ENCODE measurements at places on chromosomes 13 and 19.

DNA sequence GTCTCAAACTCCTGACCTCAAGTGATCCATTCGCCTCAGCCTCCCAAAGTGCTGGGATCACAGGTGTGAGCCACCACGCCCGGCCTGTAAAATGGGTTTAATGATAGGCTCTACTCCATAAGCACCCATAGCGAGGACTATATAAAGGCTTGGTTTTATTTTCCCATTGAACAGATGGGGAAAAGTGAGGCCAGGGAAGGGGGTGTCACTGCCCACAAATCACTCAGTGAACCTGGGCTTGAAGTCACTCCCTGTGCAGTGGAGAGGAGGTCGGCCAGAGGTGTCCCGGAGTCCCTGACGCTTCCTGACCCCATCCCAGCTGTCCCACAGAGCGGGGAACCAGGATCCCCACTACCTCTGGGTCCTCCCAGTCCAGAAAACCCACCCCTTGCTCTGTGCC, 14.9 kb downstream of the TLE2 start:
- DNase-seq = no peak

GRCh38 chr13:46572752-46573431, 19.9 kb downstream of the LRCH1 start:
- no peak for DNase-seq

GRCh38 chr19:13629687-13630357, 123.5 kb upstream of the CACNA1A start:
- DNase-seq = peak; percentile 73

- DNase-seq = no peak
These were observed 2.9 kb upstream of the GPR18 start for GRCh38 chr13:99261059-99261458.

DNA sequence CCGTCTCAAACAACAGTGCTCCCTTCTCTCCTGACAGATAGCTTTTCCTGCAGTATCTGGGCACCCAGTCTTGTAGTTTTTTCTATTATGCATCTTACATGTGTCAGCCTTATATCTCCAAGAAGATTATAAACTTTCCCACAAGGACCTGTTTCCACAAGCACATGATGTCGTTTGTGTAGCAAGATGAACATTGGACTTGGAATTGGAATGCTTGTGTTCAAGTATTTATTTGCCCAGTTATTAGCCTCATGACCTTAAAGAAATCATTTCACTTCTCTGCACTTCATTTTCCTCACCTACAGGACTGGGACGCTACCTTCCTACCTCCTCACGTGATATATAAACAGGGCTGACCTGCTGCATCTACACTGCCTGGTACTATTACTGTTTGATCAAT, 21.5 kb downstream of the SHISA2 start:
- DNase-seq = no peak

DNA sequence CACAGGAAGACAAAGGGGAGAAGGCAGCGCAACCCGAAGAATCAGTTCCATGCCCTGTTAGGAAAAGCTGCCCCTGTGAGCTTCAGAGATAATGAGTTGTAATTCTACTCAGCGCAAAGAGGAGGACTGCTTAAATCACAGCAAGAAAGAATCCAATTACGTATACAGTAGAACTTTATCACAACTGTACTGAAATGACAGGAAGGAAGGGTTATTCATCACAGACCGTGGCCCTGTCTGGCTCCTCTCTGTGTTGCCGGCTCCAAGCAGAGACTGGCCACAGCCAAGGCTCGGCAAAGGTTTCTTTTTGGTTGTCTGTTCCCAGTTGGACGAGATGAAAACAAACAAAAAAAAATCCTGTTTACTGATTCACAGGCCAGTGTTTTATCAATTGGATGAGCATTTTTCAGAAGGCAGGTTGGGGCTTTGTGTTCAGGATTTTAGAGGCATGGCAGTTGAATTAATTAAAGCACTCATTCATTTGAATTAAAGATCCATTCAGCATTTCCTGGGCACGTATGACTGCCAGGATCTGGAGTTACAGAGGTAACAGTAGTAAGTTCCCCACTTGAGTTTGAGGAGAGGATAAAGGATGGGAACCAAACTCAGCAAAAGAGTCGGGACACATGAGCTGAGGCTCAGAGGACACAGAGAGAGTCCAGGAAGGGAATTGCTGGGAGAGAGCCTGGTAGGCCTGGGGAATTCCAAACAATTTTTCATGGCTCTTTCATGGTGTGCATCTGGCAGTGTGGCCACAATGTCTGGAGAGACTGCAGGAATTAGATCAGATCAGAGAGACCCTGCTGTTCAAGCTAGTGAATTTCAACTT, 341.0 kb downstream of the DNAJC15 start:
- no peak for DNase-seq

DNA sequence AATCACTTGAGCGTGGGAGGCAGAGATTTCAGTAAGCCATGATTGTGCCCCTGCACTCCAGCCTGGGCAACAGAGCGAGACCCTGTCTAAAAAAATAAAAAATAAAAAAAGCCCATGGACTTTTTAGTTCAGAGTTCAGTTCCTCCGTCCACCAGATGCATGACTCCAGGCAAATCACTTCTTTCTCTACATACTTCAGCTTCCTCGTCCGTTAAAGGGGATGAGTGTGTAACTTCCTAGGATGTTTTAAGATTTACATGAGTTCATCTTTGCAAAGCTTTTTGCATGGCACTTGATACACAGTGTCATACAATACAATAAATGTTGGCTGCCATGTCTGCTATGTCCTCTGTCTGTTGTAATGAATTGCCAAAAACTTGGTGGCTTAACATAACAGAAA, 10.0 kb upstream of the FFAR2 start:
- DNase-seq = peak; percentile 39

DNA sequence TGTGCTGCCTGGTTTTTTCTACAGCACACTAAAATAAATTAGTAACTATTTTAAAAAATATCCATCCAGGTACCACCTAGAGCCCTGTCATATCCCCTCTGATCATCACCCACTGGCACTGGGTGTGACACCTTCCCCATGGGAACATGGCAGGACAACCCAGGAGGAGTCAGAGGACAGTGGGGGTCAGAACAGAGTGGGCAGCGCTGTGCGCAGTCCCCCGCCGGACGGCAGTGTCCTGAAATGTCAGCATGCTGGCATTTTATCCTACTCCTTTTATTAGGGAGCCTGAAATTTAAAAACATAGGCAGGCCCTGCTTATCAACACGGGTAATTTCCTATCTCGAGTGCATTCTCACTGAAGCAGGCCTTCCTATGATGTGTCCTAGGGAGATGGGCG, 42.1 kb upstream of the GAS6 start:
- no peak for DNase-seq

GRCh38 chr13:71469626-71470025, 397.4 kb downstream of the DACH1 start:
- no peak for DNase-seq

DNA sequence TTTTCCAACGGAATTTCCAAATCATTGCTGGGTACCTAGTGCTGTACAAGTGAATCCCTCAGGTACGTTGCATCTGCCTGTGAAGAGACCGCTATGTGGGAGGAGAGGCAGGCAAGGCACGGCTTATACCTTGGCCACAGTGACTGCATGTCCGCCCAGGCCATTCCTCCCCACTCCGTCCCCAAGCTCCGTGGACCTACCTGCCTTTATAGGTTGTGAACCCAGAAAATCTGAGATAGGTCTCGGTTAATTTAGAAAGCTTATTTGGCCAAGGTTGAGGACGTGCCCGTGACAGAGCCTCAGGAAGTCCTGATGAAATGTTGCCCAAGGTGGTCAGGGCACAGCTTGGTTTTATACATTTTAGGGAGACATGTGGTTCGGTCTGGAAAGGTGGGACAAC, 218.5 kb upstream of the TSHZ3 start:
- no peak for DNase-seq

GRCh38 chr13:58004751-58005150, 373.2 kb downstream of the PCDH17 start:
- DNase-seq = no peak
